ENCODE measurements at places on chromosomes 3 and 15.

GRCh38 chr3:126549861-126550487 is 8.8 kb downstream of the C3orf22 start:
- no peak for DNase-seq

- DNase-seq = no peak
Observed at GRCh38 chr3:172591876-172592771, 68.9 kb upstream of the TNFSF10 start.

GRCh38 chr15:60389261-60390077 is 8.3 kb downstream of the ANXA2 start:
- DNase-seq = no peak

DNA sequence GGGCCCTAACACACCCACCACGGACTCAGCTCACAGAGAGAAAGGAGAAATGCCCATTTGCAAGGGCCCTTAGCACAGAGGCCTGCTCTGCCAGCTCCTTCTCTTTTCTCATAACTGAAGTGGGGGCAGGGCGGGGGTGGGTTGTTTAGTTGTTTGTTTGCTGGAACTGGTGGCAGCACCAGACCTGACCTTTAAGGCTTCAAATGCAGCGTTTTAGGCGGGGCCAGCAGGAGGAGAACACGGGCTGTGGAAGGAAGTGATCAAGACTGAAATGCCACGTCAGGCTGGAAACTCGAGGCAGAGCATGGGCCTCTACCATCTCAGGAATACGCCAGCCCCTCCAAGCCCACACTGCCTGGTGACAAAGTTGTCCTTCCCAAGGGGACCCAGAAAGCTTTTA is 9.3 kb downstream of the CACNA2D2 start:
- DNase-seq = no peak

DNA sequence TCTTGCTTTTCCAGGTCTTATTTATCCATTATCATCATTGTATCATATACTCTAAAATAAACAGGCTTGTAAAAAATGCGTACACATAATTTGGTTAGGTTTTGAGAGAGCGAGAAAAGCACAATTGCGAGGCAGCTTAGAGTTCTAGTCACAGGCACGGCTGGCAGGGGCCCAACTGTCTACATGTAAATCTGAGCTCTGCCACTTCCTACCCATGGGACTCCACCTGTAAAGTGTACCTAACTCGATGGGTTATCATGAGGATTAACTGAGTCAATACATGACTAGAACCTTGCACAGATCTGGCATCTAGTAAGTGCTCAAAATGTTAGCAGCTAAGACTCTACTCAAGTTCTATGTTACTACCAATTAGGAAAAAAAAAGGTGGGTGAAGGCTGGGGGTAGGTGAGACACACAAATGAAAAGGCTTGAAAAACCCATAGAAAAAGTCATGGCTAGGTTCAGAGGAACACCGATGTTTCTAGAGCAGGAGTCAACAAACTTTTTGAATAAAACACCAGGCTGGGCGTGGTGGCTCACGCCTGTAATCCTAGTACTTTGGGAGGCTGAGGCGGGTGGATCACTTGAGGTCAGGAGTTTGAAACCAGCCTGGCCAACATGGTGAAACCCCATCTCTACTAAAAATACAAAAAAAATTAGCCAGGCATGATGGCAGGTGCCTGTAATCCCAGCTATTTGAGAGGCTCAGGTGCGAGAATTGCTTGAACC is 36.2 kb downstream of the GLB1 start:
- DNase-seq = no peak

DNA sequence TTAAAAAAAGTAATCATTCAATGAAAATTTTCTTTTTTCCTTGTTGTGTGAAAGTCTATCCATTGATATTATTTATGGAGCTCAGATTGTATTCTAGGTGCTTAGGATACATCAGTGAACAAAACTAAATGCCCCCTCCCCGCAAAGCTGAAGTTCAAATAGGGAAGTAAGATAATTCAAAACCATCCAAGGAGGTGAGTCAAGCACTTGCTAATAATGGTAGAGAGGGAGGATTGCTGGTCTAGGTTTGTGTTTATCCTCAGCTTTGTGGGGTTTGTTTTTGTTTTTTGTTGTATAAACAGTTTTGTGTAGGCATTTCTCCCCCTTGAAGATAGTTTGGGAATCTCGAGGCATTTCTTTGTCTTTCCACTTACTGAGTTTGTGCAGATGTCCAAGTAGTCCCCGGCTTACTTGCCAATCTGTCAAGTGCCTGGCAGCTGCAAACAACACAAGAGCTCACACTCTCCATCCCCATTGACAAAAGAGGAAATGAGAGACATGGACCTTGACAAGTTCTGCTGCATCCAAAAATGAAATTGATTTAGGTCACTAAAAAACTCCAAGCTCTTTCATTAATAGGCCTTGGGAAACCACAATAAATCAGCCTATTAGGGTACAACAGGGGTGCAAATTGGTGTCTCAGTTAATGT is 575.8 kb upstream of the TBL1XR1 start:
- DNase-seq = no peak

GRCh38 chr15:40106203-40107161 is 2.2 kb downstream of the BMF start:
- DNase-seq = no peak

GRCh38 chr3:31701286-31701685 is 168.6 kb downstream of the STT3B start:
- DNase-seq = no peak

DNA sequence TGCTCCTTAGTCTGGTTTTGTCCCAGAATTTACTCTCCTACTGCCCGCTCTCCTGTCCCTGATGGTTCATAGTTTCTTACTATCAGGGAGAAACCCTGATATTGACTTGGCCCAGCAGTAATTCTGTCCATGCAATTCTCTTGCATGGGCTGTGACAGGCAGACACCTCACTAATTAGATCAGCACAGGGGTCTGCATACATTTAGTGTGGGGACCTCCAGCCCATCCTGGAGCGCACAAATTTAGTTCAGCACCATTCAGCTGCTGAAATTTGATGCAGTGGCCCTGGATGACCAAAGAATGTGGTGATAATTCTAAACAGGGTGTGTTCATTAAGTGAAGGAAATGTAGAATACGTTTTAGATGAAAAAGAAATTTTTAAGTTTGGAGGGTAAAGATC is 555.5 kb upstream of the TBL1XR1 start:
- DNase-seq = no peak

DNA sequence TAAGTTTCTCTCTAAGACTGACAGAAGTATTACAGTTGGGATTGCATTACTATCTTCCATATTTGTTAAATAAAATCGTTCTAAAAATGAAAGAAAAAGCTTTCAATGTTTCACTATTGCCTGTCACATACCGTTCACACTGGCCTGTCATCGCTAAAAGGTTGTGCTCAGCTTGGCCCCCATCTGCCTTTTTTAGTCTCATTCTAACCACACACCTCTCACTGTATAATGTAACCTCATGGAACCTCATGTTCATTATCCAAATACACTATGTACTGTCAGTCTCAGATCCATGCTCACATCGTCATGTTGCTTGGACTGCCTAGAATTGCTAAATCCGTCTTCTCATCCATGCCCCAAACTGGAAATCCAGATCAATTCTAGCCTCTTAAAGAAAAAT is 637.8 kb upstream of the ROBO1 start:
- DNase-seq = no peak

DNA sequence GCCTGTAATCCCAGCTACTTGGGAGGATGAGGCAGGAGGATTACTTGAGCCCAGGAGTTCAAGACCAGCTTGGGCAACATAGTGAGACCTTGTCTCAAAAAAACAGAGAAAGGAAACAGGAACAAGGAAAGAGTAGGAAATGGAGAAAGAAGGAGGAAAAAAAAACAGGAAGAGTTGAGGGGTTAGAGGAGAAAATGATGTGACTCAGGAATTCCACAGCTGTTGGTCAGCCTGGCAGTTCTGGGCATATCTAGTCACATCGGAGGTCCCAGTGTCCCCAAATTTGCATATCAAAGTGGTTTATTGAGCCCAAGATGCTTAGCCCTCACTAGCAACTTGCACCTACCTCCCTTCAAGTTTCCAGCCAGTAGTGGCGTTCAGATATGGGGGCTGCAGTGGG is 18.8 kb upstream of the JMJD7 start:
- no peak for DNase-seq

DNA sequence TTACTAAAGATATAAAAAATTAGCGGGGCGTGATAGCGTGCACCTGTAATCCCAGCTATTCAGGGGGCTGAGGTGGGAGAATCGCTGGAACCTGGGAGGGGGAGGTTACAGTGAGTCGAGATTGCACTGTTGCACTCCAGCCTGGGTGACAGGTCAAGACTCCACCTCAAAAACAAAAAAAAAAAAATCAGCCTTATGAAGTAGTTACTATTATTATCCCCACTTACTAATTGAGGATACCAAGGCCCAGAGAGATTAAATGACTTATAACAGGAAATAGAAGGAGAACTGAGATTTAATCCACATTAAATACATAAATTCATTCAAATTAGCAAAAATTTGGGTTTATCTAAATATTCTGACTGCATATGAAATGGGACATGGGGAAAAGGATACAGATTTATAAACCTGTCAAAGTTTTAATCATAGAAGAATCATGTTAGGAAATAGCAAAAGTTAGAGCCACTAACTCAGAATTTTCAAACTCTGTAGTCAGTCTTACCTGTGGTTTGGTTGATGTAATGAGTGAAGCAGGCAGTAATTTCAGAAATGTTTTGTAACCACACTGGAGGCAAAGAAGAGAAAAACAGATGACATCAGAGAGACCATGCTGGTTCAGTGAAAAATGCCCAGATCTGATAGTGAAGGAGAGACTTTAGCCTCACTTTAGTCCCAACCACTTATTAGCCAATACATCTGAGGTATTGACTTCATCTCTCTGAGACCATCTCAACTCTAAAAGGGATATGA is 25.0 kb upstream of the ACAP2 start:
- peak; percentile 15 for DNase-seq

- DNase-seq = no peak
Observed at GRCh38 chr3:64408770-64409169, 183.5 kb upstream of the PRICKLE2 start.

- no peak for DNase-seq
Observed at GRCh38 chr3:25831578-25831977, 41.7 kb downstream of the OXSM start.

GRCh38 chr15:69298697-69299441 is at the start of gene PAQR5:
PAQR5 (plus strand) TSS chr15:69298912; CDS start chr15:69360081, 61,169 bp downstream.
- DNase-seq = no peak

DNA sequence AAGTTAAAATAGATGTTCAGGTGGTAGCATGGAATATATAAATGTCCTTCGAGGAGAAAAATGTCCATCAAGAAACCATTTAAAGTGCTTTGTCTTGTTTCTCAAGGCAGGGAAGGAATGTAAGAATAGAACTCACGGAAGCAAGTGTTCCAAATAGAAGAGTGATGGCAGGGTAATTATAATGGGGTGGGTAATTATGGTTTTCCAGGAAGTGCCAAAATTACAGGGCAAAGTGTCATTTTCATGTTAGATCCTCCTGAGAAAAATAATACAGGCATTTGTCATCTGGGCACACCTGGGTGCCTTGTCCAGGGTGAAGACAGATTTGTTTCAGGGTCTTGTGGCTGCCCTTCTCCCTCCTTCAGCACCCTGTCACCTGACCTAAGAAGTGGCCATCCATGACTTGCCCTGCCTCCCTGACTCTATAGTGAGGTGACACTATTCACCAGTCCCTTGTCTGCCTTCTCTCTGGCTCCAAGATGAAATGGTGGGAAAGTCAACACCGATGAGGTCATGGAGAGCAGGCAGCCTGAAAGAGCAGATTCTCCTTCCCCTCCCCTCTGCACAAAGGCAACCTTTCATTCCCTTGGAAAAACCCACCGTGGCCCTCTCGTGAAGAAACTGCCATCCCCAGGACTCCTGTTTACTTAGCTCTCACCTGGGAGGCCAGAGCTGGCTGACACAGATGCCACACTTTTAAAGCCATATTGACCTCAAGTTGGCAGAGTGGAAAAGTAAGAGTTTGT is 45.1 kb upstream of the AMOTL2 start:
- DNase-seq = no peak

- DNase-seq = peak; percentile 97
Observed at GRCh38 chr3:124860599-124860998, 26.6 kb downstream of the ITGB5 start.

GRCh38 chr3:133563186-133563591 is 10.3 kb upstream of the CDV3 start:
- no peak for DNase-seq

DNA sequence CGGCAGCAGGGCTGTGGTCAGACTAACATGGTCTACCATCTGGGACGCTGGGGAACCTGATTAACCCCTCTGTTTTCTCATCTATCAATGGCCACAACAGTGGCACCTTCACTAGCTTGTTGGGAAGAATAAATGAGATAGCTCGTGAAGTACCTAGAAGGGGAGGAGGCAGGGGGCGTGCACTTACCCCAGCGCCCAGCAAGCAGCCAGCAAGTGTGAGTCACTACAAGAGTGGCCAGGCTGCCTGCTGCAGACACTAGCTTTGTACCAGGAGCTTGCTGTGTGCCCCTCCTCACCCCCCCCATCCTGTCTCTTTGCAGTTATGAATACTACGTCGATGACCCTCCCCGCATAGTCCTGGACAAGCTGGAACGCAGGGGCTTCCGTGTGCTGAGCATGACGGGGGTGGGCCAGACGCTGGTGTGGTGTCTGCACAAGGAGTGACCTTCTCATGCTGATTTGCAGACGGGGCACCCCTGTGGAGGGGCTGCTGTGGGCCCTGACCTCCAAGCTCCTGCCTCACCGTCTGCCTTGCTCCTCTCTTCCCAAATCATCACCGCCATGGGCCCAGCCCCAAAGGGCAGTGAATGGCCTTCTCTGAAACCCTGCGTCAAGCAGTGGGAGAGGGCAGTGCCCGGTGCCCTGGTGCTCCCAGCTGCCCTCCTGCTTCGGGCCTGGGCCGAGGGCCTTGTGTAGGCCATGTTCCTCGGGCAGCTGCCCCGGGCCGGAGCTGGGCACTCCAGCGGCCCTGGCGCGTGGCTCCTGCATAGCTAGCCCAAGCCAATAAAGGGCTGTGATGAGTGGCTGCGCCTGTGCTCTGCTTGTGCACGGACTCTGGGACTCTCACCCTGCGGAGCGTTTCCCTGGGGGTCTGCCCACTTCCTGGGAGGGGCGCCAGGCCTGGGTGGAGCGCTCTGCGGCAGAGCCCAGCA is 2.6 kb upstream of the C15orf62 start:
- DNase-seq = no peak

- no peak for DNase-seq
Observed at GRCh38 chr3:9617056-9617455, 32.2 kb upstream of the MTMR14 start.

GRCh38 chr3:109696932-109697331 is 359.6 kb upstream of the DPPA4 start:
- DNase-seq = no peak

DNA sequence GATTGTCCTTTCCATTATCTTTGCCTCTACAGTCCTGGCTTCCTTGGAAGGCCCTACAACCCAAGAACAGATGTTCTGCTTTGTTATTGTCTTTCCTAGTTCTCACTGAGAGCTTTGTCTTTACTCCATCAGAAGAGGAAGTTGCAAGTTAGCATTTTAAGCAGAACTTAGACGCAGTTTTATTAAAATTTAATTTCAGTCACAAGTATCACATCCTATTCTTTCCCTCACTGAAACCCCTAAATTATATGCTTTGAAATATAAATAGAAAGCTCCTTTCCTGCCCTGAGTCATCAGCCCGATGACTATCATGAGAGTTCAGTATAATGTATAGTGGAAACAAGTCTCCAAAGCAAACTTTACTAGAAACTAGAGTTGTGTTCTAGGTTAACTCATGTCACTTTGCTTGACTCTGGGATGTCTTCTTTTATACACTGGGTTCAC is 291.2 kb upstream of the RBMS3 start:
- no peak for DNase-seq

Data from GM04503 (cell line).